ENCODE measurements at places on chromosomes 2 and 18.

- DNase-seq: no peak
These were observed 201.4 kb downstream of the TCF4 start for GRCh38 chr18:55386545-55386944.

GRCh38 chr2:218893349-218894150 lies 12.9 kb downstream of the WNT10A start:
- no peak for DNase-seq

DNA sequence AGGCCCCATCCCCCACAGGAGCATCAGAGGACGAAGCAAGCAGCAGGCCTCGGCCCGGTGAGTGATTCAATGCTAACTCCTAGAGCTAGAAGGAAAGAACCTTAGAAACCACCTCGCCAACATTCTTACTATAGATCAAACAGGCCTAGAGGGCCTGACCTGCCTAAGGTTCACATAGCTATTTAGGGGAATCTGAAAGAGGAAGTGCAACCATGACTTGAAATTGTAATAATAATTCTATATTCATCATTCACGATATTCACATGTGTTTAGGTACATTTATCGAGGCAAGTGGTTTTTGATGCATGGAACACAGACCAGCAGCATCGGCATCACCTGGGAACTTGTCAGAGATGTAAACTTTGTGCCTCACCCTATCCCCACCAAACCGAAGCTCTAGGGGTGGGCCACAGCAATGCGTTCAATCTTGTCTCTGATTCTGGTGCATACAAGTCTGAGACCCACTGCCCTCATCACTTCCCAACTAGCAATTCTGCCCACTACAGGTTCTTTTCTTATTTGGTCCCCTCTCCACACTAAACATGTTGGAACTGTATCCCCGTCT lies 78.0 kb upstream of the DNMT3A start:
- no peak for DNase-seq

- DNase-seq: no peak
These were observed 795 bp upstream of the SETBP1 start for GRCh38 chr18:44679914-44680272.

DNA sequence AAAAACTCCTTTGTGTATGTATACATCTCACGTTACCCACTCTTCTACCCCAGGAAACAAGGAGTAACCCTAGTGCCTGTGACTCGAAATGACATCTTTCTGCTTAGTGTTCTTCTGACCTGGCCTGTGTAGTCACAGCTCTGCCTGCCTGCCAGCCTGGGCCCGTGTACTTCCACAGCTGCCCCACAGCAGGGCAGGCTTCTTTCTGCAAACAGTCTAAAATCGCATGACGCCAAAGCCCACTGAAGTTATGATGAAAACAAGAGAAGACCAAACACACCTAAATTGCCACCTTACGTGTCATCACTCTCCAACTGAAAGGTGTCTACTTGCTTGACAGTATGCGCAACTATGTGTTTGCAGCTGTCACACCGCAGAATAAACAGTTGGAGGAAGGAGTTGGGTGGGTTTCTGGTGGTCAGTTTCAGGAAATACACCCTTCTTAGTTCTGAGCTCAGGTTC lies 1.5 kb downstream of the GAREM1 start:
- no peak for DNase-seq

DNA sequence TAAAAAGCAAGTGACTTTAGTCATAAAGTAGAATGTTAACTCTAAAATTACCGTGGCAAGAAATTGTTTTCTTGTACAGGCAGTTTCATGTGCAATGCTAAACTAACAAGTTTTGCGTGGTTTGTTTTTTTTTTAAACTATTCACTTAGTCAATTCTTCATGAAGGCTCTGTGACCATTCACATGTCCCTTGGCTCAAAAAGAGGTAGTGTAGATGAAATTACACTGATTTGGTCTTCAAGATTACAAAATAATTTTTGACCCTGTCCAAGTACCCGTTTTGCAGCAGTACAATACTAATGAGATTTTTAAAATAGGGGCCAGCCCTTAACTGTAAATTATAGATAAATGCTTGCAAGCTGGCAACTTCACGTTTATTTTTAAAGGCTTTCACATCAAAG lies 1.3 kb downstream of the TMEM131 start:
- no peak for DNase-seq

DNA sequence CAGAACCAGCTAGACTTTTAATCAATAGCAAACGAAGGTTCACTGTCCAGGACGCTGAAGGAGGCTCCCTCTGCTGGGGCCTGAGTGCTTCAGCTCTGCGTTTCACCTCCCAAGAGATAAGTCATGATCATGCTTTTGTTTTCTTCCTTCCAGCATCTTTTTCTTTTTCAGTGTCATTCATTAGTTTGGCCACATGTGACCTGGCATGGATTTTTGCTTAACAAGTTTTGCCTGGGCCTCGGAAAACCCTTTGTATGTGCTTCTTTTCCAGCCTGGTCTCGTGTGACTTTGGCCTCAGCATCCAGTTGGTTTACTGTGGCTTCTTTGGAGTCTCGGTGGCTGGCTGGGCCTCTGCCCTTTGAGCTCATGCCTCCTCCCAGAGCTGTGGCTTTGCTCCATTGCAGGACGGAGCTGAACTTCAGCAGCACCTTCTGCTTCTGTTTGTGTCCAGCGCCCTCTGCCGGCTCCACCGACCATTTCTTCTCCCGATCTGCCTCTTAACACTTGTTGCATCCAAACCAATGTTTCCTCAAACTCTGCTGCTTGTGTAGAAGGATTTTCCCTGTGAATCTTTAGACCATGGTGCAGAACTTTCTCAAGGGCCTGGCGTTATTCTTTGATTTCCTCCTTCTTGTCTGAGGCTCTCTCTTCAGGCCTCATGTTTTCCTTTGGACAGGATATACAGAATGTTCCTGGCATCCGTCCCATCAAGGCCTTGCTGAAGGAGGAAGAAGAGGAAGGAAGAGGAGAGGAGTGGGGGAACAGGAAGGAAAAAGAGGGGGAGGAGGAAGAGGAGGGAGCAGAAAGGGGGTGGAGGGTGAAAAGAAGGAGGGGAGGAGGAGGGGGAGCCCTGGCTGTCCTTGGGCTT lies 23.6 kb upstream of the HES6 start:
- DNase-seq: peak; percentile 77

GRCh38 chr18:48715711-48716361 lies 177.0 kb downstream of the CTIF start:
- no peak for DNase-seq

DNA sequence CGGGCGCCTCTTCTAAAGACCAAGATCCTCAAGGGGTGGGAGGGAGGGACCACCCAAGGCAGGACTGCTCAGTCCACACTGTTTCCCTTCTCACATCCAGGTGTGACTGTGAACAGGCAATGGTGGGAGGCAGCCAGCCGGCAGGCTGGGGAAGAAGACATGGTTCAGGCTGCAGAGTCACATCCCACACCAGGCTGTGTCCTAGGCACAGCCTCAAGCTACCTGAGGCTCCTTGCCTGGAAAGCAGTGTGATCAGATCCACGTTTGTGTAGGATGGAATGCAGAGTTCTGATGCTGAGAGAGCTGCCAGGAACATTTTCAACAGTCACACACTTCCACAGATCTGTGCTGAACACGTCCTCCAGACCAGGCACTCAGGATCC lies 16.4 kb downstream of the SLC66A2 start:
- DNase-seq: no peak

DNA sequence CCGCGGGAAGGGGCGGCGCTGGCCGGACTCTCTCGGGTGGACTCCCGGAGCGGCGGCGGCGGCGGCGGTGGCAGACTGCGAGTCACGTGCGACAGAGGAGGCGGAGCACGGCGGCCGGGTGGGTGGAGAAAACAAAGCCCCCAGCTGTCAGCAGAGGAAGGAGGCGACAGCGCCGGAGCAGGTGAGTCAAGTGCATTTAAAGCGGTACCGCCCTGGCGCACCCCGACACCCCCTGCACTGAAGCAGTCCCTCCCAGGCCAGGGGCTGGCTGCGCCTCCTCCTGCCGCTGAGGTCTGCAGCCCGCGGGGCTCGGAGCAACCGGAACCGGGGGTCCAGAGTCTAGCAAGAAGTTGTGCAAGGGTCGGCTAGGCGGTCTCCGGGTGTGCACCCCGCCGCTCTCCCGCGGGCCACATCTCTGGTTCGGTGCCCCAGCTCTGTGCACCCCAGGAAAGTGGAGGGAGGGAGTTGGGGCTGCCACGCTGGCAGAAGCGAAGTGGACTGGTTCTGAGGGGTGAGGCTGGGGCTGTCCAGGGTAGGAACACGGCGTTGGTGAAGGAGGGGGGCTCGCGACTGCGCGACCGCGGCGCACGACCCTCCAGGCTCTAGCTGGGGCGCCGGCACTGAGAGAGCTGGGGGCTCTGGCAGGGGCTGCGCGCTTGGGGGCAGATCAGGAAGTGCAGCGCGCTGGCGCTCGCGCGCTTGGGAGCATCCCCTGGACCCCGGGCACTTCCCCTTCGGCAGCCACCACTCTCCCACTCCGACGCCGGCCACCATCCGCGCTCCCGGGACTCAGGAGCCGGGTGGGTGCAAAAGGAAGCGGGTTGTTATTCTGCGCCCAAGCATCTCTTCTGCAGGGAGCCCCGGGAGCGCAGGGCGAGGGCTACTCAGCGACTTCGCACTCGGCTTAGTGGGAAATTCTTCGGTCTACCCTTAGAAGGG lies 64.0 kb upstream of the MAPRE2 start:
- DNase-seq: peak; percentile 83

DNA sequence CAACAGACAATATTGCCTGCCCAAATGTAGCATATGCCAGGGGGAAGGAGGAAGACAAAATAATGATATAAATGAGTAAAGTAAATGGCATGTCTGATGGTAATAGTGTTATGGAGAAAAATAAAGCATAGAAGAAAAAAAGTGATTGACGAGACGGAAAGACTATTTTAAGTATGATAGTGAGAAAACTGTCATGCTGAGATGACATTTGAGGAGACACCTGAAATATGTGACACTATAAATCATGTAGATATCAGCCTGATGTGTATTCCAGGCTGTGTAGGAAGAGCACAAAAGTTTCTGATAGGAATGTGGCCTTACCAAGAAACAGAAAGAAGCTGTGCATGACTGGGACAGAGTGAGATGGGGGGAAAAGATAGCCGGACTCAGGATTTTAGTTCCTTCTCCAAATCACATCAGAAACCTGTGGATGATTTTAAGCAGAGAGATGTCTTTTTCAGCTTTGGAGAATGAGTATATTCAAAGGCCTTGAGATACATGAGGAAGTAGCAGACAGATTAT lies 387.3 kb upstream of the SYT4 start:
- DNase-seq: no peak

DNA sequence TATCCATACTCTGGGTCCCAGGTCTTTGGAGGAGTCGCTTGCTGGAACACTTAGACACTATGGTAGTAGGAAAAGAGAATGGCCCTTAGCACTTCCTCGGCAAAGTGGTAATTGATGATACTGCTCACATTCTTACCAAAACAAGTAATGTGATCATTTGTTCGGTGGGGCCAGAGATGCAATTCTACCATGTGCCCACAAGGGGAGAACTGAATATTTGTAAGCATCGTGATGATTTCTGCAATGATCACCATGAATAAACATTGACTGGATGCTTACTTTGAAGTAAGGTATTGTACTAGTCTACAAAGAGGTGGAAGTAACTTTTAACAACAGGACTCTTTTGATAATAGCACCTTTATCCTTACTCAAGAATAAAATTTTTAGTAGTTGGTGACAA lies 109.7 kb downstream of the CD8B2 start:
- DNase-seq: no peak

DNA sequence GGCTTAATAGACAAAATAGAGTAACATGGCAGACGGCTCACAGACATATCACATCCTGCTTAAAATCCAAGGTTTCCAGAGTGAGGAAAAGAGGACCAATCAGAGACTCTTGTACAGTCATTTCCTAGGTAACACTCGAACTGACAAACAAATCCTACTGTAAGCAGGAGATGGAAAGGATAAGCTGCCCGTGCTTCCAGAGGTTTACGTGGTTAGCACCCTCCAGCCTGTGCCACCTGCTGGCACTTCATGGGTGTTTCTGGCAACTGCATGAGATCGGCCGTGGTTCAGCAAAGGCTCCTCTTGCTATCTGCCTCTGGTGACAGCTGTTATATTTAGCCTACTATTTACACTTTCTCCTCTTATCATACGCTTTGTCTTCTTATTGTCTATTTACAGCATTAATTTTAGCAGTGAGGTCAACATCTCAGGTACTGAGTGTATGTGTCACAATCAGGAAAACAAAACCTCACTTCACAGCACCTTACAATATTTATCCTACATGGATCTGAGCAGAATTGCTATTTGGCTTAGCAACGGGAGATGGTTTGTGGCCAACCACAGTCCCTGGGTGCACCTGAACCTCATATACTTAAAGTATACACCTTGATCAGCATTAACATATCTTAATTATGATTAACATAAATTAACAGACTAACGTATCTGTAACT lies 226.9 kb downstream of the TMEM163 start:
- no peak for DNase-seq

DNA sequence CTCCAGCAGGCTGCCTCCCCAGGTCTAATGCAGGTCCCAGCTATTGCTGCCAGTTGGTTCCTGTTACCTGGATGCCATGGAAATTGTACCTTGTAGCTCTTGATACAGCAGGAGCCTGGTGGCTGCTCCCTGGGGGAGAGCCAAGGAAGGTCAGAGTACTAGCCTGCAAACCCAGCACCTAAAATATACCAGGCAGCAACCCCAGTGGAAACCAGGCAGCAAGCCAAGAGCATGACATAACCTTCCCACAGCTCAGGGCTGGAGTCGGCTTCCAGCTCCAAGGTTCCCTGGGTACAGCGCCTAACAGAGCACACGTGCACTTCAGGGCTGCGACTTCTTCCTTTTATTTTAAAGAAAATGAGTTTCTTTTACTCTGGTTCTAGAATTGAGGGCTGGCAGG lies 30.3 kb downstream of the TNP1 start:
- no peak for DNase-seq

GRCh38 chr2:58027029-58027428 lies 19.6 kb upstream of the VRK2 start:
- no peak for DNase-seq

DNA sequence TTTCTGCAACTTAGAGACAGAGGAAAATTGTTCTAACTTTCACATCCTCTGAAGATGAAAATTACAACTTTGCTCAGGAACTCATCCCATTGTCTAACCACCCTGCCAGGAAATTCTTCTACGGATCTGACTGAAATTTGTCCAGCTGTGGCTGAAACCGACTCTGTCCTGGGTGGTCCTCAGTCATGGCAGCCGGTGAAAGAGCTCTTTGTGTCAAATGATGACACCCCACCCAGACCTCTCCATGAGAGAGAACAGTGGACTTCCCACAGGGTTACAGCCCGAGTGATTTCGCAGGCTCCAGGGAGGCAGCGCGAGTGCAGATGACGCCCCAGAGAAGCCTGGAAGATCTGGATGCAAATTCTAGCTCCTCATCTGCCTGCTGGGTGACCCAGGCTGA lies 65.1 kb upstream of the TRIB2 start:
- DNase-seq: no peak

Measured in CD8-positive, alpha-beta T cell (primary cell).